Left lung (tissue), 14 donors: ENCODE measurements at places on chromosomes 6 and 20. TPM values are rescaled to one million over a fixed set of nuclear protein-coding genes. Genes with fewer than 3 reads are reported as not detected.

GRCh38 chr20:2698912-2699311 lies 6.3 kb downstream of the EBF4 start:
- DNase-seq, result no peak

DNA sequence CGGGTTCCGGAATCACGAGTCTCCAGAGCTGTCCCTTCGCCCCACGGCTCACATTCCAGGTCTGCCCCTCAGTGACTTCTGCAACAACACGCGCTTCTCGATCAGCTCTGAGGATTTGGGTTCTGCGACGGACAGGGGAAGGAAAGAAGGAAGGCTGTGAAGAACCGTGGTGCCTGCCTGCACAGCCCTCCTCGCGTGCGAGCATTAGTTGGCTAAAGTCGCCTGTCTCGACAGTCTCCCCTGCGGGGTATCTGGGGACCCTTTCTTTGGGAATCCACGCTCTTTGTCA lies 23.1 kb downstream of the VPS52 start:
- no peak for DNase-seq

GRCh38 chr20:59010995-59011873 lies 4.2 kb upstream of the CTSZ start:
- no peak for DNase-seq

DNA sequence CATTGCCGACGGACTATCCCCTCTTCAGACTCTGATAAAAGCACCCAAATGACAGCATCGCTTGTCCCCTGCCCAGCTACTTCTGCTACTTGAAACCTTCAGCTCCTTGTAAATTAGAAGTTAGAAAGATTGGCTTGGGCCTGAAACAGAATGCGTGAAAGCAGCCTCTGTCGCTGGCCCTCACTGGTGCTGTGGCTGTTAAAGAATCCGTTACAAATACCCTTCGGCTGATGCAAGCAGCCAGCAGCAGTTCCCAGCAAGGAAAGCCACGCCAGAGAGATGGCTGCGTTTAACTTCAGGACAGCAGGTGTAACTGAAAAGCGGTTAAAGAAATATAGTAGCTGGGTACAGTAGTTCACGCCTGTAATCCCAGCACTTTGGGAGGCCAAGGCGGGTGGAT lies 2.4 kb upstream of the PRR18 start:
- DNase-seq, result no peak

DNA sequence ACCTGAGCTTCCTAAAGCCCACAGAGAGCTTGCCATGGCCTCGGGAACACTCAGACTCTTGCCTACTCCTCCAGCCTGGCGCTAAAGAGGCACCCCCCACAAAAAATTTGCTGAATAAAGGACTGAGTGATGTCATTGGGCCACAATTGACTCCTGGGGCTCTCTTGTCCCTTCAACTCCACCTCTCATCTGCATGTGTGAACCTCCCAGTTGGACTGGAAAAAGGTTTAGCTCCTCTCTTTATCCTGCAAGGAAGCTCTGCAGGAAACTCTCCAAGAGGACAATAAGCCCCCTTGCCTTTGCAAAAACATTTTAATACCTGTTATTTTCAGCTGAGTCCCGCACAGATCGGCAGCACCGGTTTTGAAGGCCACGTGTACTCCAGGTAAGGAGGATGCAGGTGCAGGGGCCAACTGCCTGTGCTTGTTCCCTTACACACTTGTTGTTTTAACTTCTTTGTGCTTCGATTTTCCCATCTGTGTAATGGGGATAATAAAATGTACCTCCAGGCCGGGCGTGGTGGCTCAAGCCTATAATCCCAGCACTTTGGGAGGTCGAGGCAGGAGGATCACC lies 107.3 kb downstream of the TFAP2C start:
- no peak for DNase-seq

- no peak for DNase-seq
Observed at GRCh38 chr6:20542927-20543602, 8.8 kb downstream of the CDKAL1 start.

- DNase-seq, result no peak
Observed at GRCh38 chr20:13625304-13625979, 13.3 kb downstream of the TASP1 start.

- DNase-seq, result no peak
Observed at GRCh38 chr6:77561768-77562314, 91.0 kb upstream of the MEI4 start.

The CST9L gene
- polyA plus RNA-seq, result not detected

The CLVS2 gene
- polyA plus RNA-seq, result 0.25 TPM

The TUBE1 gene
- polyA plus RNA-seq, result 55.1 TPM

The THBS2 gene
- polyA plus RNA-seq, result 7.5 TPM

The HSPA12B gene
- 31.8 TPM for polyA plus RNA-seq
